Small intestine (tissue), 16 donors: ENCODE measurements at places on chromosomes 5 and 9. TPM values are rescaled to one million over a fixed set of nuclear protein-coding genes. Genes with fewer than 3 reads are reported as not detected.
A peak's percentile ranks its signal among the peaks of the same experiment; 100 is the strongest.

GRCh38 chr9:130971294-130971849 lies 32.3 kb upstream of the FIBCD1 start:
- DNase-seq, result no peak

The DPYSL3 gene
- polyA plus RNA-seq, result 32.0 TPM

DNA sequence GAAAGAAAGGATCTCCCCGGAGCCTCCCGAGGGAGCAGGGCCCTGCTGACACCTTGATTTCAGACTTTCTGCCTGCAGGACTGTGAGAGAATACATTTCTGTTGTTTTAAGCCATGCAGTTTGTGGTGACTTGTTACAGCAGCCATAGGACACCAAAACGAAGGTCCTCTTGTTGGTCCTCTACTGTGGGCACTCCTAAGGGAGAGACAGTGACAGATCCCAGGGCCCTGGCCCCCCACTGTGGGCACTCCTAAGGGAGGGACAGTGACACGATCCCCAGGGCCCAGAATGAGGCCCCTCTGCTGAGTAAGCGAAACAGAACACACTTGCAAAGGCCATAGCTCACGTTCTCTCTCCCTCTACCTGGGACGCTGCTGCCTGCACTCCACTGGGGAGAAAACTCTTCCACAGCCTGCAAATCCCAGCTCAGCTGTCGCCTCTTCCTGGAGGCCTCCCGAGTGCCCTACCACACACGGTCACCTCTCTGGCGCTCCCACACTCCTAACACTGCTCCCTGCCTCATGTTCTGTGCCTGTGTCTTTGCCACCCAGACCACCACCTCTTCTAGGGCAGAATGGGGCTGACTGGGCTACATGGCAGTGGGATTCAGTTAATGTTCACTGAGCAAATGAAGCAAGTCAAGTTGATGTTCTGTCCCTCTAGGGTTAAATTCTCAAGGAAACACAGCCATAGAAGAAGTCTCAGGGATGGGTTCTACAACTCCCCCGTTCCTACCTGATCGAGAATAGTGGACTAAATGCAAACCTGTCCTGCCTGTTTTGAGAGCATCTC lies 23.8 kb downstream of the ANKS6 start:
- DNase-seq, result no peak

The STK32A gene
- polyA plus RNA-seq, result 0.92 TPM

DNA sequence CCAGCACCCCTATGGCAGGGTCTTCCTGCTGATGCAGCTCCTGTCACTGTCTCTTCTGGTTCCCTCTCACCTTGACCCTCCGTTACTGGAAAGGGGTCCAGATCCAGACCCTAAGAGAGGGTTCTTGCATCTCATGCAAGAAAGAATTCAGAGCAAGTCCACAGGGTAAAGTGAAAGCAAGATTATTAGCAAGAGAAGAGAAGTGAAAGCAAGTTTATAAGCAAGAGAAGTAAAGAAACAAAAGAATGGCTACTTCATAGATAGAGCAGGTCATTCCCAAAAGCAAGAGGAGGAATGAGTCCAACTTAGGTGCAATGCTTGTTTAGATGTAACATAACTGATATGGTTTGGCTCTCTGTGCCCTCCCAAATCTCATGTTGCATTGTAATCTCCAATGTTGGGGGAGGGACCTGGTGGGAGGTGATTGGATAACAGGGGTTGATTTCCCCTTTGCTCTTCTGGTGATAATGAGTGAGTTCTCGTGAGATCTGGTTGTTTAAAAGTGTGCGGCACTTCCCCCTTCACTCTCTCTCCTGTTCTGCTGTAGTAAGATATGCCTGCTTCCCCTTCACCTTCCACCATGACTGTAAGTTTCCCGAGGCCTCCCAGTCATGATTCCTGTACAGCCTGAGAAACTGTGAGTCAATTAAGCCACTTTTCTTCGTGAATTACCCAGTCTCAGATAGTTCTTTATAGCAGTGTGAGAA lies 183.3 kb downstream of the MED10 start:
- no peak for DNase-seq

DNA sequence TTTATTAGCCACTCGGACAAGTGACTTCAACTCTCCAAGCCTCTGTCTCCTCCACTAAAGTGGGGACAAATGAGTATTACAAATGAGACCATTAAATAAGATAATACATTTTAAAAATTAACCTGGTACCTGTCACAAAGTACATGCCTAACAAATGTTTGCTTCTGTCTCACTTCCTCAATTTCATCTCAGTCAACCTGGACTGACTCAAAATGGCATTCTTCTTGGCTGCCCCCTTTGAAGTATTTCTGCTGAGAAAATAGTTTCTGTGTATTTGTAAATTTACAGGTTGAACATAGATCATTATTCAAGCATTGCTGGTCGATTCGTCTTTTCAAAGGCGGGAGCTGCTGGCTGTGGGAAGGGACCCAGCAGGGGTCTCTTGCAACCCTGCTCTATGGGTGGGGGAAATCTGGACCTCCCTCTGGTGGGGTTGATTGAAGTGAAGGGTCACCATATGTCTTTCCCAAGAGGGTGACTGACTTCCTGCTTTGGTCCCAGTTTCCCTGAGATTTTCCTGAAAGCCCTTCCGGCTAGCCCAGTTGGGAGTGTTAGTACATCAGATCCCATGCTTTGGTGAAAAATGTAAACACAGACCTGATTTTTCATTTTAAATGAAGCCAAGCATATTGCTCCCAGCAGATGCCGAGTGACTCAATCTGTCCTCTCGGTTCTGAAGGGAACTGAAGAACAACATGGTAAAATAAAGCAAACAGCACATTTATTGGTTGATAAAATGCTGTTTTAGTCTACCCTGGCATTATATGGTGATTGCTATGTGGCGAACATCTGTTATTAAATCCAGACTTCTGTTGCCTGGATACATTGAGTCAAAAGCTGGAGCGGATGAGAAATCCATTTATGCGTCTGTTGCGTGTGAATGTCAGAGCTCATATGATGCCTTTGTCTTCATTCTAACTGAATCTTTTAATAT lies 73.0 kb downstream of the KCNIP1 start:
- peak; percentile 7 for DNase-seq

DNA sequence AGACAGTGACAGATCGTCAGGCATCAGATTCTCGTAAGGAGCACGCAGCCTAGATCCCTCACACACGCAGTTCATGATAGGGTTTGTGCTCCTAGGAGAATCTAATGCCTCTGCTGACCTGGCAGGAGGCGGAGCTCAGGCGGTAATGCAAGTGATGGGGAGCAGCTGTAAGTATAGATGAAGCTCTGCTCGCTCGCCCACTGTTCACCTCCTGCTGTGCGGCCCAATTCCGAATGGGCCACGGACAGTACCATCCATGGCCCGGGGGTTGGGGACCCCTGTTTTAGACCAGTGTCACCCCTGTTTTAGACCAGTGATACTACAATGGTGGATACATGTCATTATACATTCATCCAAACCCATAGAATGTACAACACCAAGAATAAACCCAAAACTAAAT lies 4.0 kb upstream of the ARSB start:
- no peak for DNase-seq

The CA9 gene
- polyA plus RNA-seq, result 4.3 TPM

- DNase-seq, result peak; percentile 1
These were observed 461.4 kb upstream of the ST8SIA4 start for GRCh38 chr5:101364469-101364868.

- DNase-seq, result no peak
These were observed 363.3 kb upstream of the GRIN3A start for GRCh38 chr9:102101723-102102122.

- peak; percentile 9 for DNase-seq
These were observed 410.1 kb upstream of the SMARCA2 start for GRCh38 chr9:1604942-1605560.

GRCh38 chr9:120521101-120521500 lies 58.9 kb downstream of the CDK5RAP2 start:
- DNase-seq, result no peak

- DNase-seq, result peak; percentile 47
These were observed 75.3 kb upstream of the TBCA start for GRCh38 chr5:77851176-77852067.

GRCh38 chr5:102802708-102803458 lies 47.8 kb downstream of the PAM start:
- DNase-seq, result no peak

The SH3RF2 gene
- 25.0 TPM for polyA plus RNA-seq

The TEK gene
- 0.22 TPM for polyA plus RNA-seq

- DNase-seq, result no peak
These were observed 4.5 kb upstream of the DBN1 start for GRCh38 chr5:177477701-177478477.

GRCh38 chr5:72465066-72465465 lies 42.1 kb downstream of the ZNF366 start:
- no peak for DNase-seq

DNA sequence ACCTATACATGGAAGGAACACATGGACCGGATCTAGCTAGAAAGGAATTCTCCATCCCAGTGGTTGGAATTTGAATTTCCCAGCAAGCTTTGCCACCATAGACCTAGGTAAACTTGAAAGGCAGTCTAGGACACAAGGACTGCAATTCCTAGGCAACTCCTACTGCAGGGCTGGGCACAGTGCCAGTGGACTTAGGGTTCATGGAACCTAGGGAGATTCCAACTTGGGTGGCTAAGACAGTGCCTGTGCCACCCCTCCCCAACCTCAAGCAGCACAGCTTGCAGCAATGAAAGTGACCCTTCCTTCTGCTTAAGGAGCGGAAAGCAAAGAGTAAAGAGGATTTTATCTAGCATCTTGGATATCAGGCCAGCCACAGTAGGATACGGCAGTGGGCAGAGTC lies 663.3 kb downstream of the ELAVL2 start:
- DNase-seq, result no peak

The STOM gene
- 58.6 TPM for polyA plus RNA-seq

The CERT1 gene
- polyA plus RNA-seq, result 24.4 TPM

DNA sequence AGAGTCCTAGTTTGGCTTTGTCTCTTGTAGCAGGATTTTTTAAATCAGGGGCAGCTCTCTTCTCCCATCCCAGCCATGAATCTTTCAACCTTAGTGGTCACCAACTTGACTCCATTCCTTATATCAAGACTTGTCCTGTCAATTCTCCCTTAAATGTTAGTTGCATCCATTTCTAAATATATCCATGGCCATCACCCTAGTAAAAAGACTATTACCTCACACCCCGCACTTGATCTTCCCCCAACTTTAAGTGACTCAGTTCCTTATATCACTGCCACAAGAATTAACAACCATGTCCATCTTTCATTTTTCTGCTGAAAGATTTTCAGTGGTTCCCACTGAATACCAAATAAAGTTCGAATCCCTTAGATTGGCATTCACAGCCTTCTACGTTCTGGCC lies 67.0 kb downstream of the STX17 start:
- DNase-seq, result no peak

DNA sequence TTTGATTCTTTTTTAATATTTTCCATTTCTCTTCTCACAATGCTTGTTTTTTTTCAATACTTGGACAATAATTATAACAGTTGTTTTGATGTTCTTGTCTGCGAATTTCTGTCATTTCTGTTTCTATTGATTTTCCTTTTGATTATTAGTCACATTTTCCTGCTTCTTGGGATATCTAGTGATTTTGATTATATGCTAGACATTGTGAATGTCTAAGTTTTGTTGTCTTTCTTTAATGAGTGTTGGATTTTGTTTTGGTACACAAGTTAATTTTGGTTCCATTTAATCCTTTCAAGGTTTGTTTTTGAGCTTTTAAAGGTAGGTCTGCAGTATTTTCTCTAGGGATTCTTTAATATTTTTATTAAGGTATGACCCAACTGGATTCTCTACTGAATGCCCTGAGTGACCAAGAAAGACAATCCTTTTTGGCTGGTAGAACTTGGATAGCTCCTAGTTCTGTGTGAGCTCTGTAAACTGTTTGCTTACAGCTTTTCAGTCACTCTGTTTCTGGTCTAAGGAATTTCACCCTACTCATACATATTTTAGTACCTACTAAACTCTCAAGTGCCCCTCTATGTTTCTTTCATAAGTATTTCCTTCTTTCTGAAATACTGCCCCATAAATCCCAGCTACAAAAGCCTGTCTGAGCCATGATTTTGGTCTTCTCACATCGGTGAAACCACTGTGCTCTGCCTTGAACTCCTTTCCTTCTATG lies 12.5 kb upstream of the PDE8B start:
- DNase-seq, result no peak

The ENTPD8 gene
- polyA plus RNA-seq, result 18.7 TPM

DNA sequence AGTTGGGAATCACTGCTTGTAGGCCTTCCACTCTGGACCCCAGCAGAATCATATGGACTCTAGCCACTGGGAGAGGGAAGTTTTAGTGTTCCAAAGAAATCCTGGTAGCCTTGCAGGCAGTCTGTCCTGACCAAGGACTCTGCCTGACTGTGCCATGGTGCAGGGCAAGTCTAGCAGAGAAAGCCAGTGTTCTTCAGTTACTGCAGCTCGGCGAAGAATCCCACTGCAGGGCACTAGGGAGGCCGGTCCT lies 20.3 kb upstream of the MATR3 start:
- DNase-seq, result no peak

DNA sequence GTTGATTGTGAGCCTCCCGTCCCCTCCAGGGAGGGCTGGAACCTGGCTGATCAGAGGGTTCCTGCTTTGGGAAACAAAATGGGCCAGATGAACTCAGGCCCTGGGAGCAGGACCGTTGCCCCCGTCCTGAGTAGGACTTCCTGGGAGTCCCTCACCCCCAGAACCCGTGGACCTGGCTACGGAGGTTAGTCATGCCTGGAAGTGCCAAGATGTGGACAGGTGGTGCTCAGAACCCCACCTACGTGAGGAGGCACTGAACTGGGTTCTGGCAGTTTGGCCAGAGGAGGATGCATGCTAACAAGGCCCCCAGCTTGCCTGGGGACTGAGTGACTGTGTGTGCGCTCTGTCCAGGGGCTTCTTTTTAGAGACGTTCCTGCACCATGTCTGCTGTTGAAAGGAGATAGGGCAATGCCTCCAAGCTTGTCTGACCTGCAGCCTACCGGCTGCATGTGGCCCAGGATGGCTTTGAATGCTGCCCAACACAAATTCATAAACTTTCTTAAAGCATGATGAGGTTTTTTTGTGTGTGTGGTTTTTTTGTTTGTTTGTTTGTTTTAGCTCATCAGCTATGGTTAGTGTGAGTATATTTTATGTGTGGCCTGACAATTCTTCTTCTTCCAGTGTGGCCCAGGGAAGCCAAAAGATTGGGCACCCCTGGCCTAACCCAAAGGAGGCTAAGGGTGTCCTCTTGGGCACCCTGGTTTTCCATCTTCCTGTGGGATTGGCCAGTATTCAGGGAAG lies 1.8 kb upstream of the DAB2IP start:
- no peak for DNase-seq

The SLC36A2 gene
- not detected for polyA plus RNA-seq
